ENCODE measurements at places on chromosomes 4 and X. TPM values are rescaled to one million over a fixed set of nuclear protein-coding genes. Genes with fewer than 3 reads are reported as not detected.

DNA sequence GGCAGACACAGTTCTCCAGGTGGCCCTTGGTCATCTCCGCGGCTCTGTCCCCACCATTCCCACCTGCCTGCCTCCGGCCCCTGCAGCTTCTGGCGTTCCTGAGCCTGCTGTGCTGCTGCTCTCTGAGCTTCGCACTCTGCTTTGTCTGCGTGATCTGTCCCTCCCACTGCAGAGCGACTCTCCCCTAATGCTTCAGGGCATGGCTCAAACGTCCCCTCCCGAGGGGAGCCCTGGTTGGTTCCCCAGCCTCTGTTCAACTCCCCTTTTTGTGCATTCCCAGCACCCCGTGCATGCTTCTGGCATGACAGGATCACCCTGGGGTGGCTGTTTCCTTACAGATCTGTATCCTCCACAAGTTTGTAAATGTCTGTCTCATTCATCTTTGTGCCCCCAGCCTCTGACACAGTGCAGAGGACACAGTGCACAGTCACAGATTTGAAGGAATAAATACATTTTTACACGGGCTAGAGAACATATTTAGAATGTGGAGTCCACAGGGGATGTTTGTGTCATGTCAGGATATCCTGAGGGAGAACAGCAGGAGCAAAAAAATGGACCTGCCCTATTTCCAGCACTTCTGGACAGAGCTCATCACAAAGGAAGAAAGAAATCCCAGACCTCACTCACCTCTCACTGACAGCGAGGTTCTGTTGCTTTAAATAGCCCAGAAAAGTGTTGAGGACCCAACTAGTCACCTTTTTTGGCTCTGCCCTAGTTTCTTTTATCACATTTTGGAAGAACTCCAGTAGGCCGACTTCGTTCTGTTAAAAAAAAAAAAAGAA lies 72.6 kb downstream of the GATB start:
- H3K27me3 ChIP-seq = no peaks in the 10 kb centered on the region
- no peak for DNase-seq
- no peaks in the 10 kb centered on the region for H3K36me3 ChIP-seq
- H3K27ac ChIP-seq = no peak overlapping the region
- H3K4me1 ChIP-seq = no peaks in the 10 kb centered on the region
- H3K4me3 ChIP-seq = no peak overlapping the region

GRCh38 chr4:130044788-130045531 lies 949.0 kb downstream of the C4orf33 start:
- no peaks in the 10 kb centered on the region for H3K27me3 ChIP-seq
- H3K36me3 ChIP-seq = no peaks in the 10 kb centered on the region
- no peaks in the 10 kb centered on the region for H3K4me1 ChIP-seq
- H3K4me3 ChIP-seq = no peak overlapping the region
- H3K27ac ChIP-seq = no peak overlapping the region
- DNase-seq = no peak

GRCh38 chr4:27881705-27882104 lies 1021.1 kb downstream of the STIM2 start:
- no peaks in the 10 kb centered on the region for H3K36me3 ChIP-seq
- no peak overlapping the region for H3K27ac ChIP-seq
- H3K4me3 ChIP-seq = no peak overlapping the region
- H3K27me3 ChIP-seq = no peaks in the 10 kb centered on the region
- DNase-seq = no peak

DNA sequence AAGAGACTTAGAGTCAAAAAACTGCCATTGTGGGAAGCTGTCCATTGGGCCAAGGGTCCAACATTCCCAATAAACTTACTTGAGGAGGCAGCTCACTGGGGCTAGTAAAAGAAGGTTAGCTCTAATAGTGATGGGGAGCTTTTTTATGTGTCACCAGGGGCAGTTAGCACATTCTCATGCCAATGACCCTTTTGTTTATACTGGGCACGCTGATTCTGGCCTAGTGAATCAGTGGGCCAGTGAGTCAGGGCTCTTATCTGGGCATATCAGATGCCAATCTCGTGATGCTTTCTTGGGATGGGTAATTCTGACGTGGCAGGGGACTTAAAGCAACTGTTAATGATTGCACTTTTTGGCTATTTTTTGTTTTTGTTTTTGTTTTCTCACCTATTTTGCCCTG lies 27.8 kb downstream of the TCEAL1 start:
- no peaks in the 10 kb centered on the region for H3K36me3 ChIP-seq
- peaks cover 2% of the 10 kb centered on the region for H3K4me1 ChIP-seq
- H3K27me3 ChIP-seq = no peaks in the 10 kb centered on the region
- no peak overlapping the region for H3K4me3 ChIP-seq

The TAF7L gene
- not detected for total RNA-seq

- H3K27ac ChIP-seq = no peak overlapping the region
- H3K4me3 ChIP-seq = no peak overlapping the region
- H3K27me3 ChIP-seq = no peaks in the 10 kb centered on the region
- no peak for DNase-seq
- H3K4me1 ChIP-seq = no peaks in the 10 kb centered on the region
Measured at GRCh38 chr4:181821039-181822004, 421.9 kb upstream of the TENM3 start.

The SPANXA1 gene
- total RNA-seq = not detected

DNA sequence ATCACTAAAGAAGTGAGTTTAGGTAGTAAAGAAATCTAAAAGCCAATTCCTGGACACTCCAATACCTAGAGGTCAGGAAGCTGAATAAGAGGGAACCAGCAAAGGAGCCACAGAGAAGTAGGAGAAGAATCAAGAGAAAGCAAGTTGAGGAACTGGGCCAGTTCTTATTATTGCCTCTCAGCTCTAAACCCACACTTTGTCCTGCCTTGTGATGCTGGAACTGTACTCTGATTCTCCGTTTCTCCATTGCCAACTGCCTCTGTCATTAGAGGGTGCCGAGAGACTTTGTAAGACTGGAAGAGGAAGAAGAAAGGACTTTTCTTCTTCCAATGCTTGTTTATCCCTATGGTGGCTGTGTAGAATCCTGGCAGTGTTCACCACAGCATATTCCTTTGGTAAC lies 38.6 kb downstream of the NSUN7 start:
- no peaks in the 10 kb centered on the region for H3K36me3 ChIP-seq
- no peak overlapping the region for H3K27ac ChIP-seq

- no peak overlapping the region for H3K27ac ChIP-seq
- no peak overlapping the region for H3K4me3 ChIP-seq
- DNase-seq = no peak
- H3K36me3 ChIP-seq = no peaks in the 10 kb centered on the region
Measured at GRCh38 chrX:8868070-8868773, 67.0 kb upstream of the FAM9A start.

DNA sequence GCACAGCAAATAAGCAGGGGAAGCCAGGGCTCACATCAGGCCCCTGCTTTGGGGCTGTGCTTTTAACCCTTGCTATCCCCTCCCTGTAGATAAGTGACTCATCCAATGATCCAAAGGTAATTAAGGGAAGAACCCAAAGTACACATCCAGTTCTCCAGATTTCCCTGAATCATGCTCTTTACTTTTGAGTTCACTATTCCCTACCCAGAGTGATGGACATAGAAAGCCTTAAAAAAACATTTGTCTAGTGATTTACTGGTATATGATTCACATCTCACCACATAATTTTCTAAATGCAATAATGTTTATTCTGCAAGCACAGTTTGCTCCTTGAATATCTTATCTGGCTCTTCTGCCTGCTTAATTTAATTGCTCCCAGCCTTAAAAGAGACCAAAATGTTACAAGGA lies 136.2 kb downstream of the PPP3CA start:
- H3K27me3 ChIP-seq = no peaks in the 10 kb centered on the region
- H3K4me1 ChIP-seq = peaks cover 1% of the 10 kb centered on the region
- no peaks in the 10 kb centered on the region for H3K36me3 ChIP-seq
- no peak overlapping the region for H3K27ac ChIP-seq
- DNase-seq = no peak
- no peak overlapping the region for H3K4me3 ChIP-seq

DNA sequence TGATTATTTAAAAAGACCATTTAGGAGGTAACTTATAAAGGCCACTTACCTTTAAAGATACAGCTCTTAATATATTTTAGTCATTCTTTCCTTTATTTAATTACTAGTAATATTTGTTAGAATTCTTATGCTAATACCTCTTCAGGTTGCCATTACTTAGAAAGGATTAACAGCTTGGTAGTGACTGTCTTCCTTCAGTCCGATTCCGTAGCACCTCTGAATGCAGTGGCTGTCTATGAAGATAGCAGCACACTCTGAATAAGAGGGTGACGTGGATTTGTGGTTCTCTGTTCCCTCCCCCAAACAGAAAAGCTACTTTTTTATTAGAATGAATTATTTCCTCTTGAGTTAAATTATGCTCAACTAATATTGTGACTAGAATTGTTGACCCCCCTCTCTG lies 92.6 kb upstream of the TENM3 start:
- no peaks in the 10 kb centered on the region for H3K36me3 ChIP-seq
- H3K4me3 ChIP-seq = no peak overlapping the region
- no peak overlapping the region for H3K27ac ChIP-seq
- no peak for DNase-seq
- no peaks in the 10 kb centered on the region for H3K4me1 ChIP-seq
- no peaks in the 10 kb centered on the region for H3K27me3 ChIP-seq

GRCh38 chr4:13298655-13299054 lies 185.5 kb downstream of the RAB28 start:
- no peak overlapping the region for H3K4me3 ChIP-seq
- no peak overlapping the region for H3K27ac ChIP-seq
- H3K27me3 ChIP-seq = no peaks in the 10 kb centered on the region
- H3K36me3 ChIP-seq = no peaks in the 10 kb centered on the region
- DNase-seq = no peak

GRCh38 chr4:31657859-31658570 lies 937.8 kb downstream of the PCDH7 start:
- no peaks in the 10 kb centered on the region for H3K4me1 ChIP-seq
- H3K4me3 ChIP-seq = no peak overlapping the region
- no peak for DNase-seq
- H3K27ac ChIP-seq = no peak overlapping the region

DNA sequence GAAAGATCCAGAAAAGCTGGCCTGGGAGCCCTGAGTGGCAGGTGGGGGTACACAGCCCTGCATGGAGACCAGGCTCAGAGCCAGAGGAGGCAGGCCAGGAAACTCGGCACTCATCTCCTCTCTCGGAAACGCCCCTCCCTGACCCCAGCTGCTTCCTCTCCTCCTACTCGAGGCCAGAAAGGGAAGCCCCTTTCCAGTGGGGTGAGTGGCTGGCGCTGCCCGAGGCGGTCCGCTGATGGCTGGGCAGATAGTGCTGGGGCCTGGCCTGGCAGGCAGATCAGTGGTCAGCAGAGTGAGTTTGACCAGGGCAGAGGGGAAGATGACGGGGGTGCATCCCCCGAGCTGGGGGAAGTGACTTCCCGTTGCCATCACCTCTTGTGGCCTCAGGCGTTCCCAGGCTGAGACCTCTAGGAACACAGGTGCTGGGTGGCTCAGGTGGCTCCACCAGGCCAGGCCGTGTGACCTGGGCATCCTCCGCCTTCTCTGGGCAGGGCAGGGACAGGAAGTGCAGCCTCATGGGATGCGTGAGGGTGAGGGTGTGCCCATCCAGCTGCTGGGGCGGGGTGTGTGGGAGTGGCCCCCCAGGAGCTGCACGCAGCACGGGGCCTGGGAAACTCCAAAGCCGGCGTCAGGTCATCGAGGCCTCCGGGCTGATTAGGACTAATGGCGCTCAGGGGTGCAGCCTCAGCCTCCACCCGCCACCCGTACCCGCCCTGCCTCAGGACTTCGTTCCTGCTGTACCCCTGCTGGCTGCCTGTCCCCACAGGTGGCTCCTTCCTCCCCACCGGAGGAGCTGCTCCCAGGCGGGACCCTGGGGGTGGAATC lies 5.7 kb downstream of the SH3BP2 start:
- H3K36me3 ChIP-seq = no peaks in the 10 kb centered on the region
- H3K4me1 ChIP-seq = no peaks in the 10 kb centered on the region
- H3K4me3 ChIP-seq = no peak overlapping the region
- peak; percentile 87 for DNase-seq
- no peak overlapping the region for H3K27ac ChIP-seq

DNA sequence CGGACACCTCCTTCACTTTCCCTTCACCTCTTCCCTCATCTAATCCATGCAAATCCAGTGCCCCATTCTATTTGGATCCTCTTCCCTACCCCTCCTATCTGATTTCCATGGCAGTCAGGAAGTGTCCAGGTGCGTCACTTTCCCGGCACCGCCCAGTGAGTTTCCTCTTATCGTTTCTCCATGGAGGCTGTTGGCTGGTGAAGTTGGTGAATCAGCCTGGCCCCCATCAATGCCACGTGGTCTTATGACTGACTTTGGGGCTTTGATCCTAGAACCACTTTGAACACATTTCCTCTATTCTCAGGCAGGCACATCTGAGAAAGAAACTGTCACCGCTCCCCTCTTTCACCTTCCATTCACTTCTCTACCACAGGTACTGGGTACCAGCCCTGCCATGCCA lies 137.8 kb downstream of the CEP135 start:
- H3K36me3 ChIP-seq = no peaks in the 10 kb centered on the region
- H3K4me3 ChIP-seq = no peak overlapping the region
- DNase-seq = no peak
- no peaks in the 10 kb centered on the region for H3K27me3 ChIP-seq
- H3K27ac ChIP-seq = no peak overlapping the region

GRCh38 chr4:37953620-37954293 lies 6.4 kb upstream of the PTTG2 start:
- H3K36me3 ChIP-seq = no peaks in the 10 kb centered on the region
- no peak for DNase-seq
- H3K27ac ChIP-seq = no peak overlapping the region
- no peaks in the 10 kb centered on the region for H3K4me1 ChIP-seq

The SATL1 gene
- total RNA-seq = not detected

DNA sequence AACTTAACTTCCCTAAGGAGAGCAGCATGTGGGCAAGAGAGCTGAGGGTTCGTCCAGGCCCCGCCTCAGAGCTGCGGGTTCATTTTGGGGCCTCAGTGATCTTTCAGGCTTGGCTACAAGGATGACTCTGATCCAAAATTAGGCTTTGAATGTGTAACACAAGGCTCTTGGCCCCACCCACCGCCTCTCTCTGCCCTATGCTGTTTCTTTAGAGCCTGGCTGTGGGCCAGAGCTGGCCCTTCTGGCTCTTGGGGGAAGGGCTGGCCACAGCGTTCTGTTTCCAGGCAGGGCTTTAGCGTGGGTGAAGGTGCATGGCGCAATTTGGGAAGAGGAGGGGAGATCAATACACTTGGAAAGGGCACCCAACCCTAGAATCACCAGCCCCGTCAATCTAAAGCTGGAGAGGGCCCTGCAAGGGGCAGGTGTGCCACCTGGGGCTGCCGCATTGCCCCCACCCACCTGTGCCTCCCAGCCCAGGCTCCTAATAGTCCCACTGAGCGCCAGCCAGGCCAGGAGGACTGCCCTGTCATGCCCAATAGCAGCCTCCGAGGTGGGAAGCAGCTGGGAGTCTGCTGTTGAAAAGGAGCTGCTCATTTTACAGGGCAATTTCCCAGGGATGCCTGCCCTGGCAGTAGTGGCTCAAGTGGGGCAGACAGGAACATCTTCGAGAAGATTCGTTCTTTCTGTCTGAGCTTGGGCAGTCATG lies 84.5 kb upstream of the MAML3 start:
- no peaks in the 10 kb centered on the region for H3K36me3 ChIP-seq
- peak overlapping the region; percentile 50 for H3K27ac ChIP-seq
- H3K4me3 ChIP-seq = no peak overlapping the region
- H3K4me1 ChIP-seq = no peaks in the 10 kb centered on the region
- no peaks in the 10 kb centered on the region for H3K27me3 ChIP-seq
- peak; percentile 94 for DNase-seq

GRCh38 chr4:113080050-113080449 lies 30.6 kb downstream of the ANK2 start:
- H3K27me3 ChIP-seq = no peaks in the 10 kb centered on the region
- H3K4me3 ChIP-seq = no peak overlapping the region
- H3K27ac ChIP-seq = no peak overlapping the region
- no peaks in the 10 kb centered on the region for H3K36me3 ChIP-seq
- H3K4me1 ChIP-seq = no peaks in the 10 kb centered on the region

The STBD1 gene
- 16.8 TPM for total RNA-seq
